ENCODE measurements at places on chromosomes 1 and 21.

GRCh38 chr21:39519835-39520234 lies 68.1 kb downstream of the SH3BGR start:
- no peak for DNase-seq

DNA sequence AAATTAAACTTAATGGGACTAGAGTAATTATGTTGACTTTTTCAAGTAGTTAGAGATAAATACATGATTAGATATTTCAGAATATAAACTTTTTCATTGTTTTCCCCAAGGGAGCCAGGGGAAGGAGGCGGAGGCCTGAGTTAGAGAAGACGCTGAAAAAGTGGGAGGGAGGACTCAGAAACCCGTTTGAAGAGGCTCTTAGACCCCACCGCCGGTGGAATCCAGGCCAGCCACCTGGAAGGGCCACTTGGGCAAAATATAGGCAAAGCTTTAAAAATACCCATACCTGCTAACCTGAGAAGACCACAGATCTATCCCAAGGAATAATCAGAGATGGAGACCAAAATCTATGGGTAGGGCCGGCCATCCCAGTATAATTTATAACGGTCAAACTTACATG lies 242.6 kb downstream of the PTPRU start:
- no peak for DNase-seq

GRCh38 chr1:94394247-94394646 lies 23.9 kb upstream of the ABCD3 start:
- DNase-seq = no peak

- DNase-seq = peak; percentile 38
Observed at GRCh38 chr1:13732971-13733667, 33.1 kb downstream of the PRDM2 start.

GRCh38 chr1:110069404-110070281 lies 829 bp downstream of the ALX3 start:
- DNase-seq = no peak

DNA sequence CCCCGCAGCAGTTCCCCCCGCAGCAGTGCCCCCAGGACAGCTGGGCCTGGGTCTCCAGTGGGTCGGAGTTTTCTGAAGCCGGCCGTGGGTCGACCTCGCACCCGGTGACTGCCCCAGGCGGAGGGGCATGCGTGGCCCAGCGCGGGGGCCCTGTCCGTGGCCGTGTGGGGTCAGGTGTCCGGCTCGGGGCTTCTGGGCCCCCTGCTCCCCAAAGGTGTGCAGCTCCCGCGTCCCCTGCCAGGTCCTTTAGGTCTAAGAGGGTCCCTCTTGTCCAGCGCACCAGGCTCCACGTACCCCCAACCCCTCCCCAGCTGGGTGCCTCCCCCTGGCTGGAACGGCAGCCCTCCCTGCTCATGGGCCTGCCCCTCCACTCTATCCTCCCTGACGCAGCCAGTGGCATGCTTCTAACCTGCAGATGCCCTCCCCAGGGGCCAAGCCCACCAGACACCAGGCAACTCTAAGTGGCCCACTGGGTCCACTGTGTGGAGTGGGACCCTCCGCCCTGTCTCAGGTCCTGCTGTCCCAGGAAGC lies 5.9 kb upstream of the HES4 start:
- no peak for DNase-seq

DNA sequence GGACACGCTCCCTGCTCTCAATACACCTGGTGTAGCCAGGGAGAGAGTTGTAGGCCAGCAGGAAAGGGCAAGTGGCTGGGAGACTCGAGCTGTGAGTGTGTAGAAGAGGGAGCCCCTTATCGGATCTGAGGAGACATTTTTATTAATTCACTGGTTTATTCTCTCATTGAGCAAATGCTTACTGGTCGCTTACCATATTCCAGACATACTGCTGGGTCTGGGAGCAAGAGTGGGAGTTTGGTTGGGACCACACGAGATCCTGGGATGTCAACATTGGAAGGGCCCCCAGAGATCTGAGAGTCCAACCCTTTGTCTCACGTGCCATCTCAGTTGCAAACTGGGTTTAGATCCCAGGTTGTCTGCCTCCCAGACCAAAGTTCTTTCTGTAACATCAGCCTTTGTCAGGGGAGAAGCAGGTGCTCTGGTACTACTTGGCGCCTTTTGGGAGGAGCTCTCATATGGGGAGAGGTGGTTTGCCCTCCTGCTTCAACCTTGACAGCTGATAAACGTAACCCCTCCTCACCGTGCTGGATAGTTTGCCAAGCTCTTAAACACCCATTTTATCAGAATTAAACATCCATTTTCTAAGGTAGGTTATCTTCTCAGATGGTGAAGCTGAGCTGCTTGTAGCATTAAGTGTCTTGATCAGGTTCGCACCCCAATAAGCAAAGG lies 742 bp downstream of the TMEM222 start:
- peak; percentile 18 for DNase-seq

DNA sequence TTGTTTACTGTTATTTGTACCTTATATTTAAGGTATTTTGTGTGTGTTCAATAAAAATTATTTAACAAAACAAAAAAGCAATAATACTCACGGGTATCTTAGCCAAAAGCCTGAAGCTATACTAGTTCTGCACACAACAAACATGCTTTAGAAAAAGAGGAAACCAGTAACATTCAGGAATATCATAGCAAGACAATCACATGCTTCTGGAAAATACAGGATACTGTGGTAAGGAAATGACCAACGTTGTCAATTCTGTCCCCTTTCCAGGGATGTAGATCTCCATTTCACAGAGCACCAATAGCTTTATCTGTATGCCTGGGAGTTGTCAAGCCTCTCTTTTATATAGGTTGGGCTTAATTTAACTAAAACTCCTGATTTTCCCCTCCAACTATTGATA lies 288.4 kb downstream of the SMYD3 start:
- DNase-seq = no peak

- DNase-seq = no peak
Observed at GRCh38 chr21:43315244-43316137, 111.4 kb downstream of the SIK1 start.

DNA sequence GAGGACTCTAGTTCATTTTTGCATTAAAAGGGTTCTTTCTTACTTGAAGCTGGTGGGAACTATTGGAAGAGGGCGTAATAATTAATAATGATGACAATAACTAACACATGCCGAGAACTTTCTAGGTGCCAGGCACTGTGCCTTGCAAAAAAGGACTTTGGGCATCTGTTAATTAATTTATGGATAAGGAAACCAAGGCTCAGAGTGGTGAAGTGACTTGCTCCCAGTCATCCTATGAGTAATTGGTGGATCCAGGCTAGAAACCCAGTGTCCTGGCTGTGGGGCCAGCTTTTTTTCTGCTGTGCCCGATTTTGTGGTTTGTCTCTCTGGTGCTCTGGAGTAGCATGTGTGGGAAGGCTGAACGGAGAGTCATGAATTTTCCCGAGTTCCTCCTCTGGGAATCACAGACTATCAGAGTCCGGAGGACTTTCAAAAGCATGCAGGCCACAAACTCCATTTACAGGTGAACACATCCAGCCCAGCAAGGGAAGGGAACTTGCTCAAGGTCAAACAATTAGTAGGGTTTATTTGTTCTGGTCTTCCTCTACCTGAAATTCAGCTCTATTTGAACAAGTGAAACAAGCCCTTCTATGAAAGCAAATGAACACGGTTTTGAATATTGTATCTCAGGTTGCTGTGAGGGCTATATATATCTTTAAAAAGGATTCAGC lies 23.4 kb downstream of the ROR1 start:
- no peak for DNase-seq

- no peak for DNase-seq
Observed at GRCh38 chr1:64043288-64043687, 160.1 kb upstream of the UBE2U start.

- no peak for DNase-seq
Observed at GRCh38 chr1:233078396-233078795, 128.0 kb downstream of the NTPCR start.

DNA sequence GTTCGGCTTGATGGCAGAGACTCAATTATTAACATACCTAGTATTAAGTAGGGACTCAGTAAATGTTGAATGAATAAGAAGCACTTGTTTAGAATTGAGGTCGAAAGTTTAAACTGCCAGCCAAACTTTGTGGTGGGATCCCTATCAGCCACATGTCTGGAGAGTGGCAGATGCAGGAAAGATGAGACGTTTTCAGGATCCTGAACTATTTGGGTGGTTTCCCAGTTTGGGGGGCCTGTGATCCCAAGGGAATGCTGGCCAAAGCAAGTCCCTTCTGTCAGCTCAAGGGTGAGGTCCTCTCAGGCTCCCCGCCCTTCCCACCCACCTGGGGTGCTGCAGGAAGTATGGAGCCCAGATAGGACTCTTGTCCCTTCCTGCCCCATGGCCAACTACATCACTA lies 38.6 kb downstream of the KCNC4 start:
- DNase-seq = no peak

GRCh38 chr21:35737449-35737848 lies 322.9 kb downstream of the SETD4 start:
- no peak for DNase-seq

DNA sequence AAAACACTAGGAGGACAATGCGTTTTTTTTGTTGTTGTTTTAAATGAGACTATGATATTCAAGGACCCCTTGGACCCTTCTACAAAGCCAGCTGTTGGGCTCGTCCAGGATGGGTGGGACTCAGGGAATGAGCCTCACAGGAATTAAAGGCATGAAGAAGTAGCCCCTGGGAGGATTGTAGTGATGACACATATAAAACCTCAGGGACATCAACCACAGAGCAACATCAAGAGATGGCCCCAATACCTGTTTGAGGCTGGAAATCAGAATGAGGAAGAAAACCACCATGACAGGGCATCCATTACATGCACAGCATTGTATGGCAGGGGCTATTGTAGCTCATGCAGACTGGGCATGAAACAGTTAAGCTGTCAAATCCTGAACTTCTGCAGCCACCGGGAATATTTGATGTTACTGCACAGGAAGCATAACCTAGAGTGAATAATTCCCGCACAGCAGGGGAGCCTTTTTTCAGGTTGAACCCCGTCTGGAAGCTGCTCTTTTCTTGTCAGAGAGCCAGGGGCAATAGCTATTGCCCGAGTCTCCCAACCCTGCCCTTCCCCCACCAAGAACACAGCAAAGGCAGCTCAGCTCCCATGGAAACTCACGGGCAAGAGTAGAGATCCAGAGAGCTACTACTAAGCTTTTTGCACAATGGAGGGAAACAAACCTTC lies 140.2 kb upstream of the FGGY start:
- no peak for DNase-seq

DNA sequence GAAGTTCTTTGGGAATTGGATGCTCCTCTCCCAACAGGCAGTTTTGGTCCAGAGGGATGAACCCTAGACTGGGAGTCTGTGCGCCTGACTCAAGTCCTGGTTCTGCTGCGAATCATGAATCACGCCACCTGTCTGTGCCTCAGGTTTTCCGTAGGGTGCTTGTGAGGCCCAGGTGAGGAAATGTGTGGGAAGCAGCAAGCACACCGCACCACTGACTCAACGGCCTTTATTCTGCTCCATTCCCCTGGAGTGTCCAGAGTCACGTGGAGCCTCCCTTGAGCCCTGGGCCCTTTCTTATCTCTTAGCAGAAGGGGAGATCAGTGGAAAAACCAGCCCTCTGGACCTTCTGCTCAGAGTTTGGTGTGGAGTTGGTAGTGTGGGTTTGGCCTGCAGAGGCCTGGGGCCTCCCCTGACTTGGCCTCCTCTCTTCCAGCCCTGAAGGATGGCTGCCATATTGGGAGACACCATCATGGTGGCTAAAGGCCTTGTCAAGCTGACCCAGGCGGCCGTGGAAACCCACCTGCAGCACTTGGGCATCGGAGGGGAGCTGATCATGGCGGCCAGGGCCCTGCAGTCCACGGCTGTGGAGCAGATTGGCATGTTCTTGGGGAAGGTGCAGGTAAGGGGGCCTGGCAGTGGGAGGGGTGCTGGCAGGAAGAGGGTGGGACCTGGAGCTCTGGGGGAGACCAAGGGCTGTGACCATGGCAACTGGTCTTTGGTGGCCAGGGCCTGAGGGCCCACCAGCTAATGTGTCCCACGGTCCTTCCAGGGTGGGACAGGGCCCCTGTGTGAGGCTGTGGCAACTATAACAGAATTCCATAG lies 21.1 kb downstream of the COQ8A start:
- no peak for DNase-seq

- no peak for DNase-seq
Observed at GRCh38 chr1:7912145-7912544, 28.5 kb downstream of the TNFRSF9 start.

- DNase-seq = no peak
Observed at GRCh38 chr1:55735106-55735505, 519.9 kb upstream of the USP24 start.

DNA sequence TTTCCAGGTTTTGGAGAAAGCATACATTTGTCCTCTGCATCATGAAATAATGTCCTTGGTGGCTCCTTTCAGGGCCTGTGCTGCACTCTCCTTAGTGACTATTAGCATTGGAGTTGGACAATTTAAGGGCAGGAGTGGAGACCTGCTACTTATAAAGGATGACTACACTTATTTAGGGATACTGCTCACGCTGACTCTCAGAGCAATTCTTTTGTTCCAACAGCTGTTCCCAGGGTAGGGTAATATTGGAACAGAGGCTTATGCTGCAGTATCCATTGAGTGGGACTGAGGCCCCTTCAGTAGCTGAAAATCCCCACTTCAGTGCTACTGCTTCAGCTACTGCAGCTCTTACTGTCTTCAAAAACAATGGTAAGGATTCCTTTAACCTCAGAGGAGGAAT lies 84.6 kb downstream of the GPR88 start:
- no peak for DNase-seq

GRCh38 chr1:27394925-27395324 lies 2.5 kb downstream of the GPR3 start:
- no peak for DNase-seq

DNA sequence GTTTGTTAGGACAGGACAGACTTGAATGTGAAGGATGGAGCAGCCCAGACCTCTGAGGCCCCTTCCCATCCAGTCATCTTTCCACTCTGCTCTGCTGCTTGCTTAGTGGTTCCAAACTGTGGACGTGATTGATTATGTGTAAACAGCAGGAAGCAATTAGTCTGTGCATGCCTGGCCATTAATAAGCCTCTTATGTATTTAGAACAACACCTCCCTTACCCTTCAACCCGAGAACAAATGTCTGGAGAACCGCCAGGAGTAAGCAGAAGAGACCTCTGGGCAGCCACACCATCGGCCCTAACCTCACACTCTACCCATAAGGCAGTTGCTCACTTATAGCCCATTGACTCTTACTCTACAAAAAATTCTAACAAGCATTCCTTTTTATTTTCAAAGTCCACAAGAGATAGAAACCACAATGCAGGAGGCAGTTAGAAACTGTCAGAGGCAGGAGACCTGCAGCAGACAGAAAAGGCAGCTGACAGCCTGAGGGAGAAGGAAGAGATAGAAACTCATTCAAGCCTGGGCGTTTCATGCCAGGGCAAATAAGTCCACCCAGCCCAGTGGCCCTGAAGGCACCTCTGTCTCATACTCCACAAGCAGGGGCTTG lies 5.8 kb upstream of the EPHA8 start:
- DNase-seq = no peak

DNA sequence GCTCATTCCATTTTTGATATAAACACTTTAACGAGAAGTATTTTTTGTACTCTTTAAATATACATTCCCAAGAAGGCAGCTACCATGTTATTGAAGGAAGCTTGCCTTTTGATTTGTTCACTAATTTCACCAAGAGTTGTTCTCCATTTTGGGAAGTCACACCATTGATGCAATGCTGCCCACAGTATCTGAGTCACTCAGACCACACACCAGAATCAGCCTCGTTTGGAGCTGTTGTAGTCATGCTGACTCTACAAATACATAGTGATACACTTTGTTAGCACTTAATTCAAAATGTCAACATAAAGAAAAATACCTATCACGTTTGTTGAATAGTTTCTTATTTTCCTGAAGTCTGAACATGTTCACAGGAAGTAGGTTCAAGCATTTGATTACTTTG lies 78.7 kb downstream of the PAPPA2 start:
- no peak for DNase-seq

GRCh38 chr1:206521694-206522402 lies 14.5 kb downstream of the RASSF5 start:
- no peak for DNase-seq
